Stimulated activated CD4-positive, alpha-beta T cell treated with anti-CD3 and anti-CD28 coated beads, Interleukin-2, amount 100 ng/mL, for 48 hours (primary cell): ENCODE measurements at places on chromosomes 4 and X.

DNA sequence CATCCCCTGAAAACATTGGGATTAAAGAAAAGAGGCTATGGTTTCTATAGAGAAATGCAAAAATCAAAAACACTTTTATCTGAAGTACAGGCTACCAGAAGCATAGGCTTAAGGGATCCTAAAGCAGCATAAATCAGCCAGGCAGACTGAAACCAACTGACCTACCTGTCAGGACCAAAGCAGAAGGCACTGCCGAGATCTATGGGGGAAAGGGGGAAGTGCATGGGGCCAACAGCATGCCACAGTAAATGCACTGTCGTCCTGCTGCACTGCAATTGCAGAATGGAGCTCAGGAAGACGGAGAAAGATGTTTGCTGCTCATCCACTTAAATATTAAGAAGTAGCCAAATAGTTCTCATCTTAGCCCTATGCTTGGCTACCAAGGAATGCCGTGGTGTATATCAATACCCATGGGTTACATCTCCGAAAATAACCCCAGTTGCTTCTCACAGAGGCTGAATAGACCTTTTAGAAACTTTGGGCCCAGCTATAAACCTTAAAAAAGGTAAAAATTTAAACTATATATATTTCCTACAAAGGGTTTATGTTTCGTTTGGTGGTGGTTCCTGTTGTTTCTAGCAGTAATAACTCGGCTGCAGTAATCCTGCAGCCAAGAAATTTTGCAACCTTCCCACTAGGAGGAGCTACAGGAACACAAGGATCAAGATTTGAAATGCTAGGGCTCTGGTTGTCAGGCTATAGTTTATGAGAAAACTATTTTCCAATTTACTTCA is 312.2 kb upstream of the DIAPH2 start:
- no peak for DNase-seq

DNA sequence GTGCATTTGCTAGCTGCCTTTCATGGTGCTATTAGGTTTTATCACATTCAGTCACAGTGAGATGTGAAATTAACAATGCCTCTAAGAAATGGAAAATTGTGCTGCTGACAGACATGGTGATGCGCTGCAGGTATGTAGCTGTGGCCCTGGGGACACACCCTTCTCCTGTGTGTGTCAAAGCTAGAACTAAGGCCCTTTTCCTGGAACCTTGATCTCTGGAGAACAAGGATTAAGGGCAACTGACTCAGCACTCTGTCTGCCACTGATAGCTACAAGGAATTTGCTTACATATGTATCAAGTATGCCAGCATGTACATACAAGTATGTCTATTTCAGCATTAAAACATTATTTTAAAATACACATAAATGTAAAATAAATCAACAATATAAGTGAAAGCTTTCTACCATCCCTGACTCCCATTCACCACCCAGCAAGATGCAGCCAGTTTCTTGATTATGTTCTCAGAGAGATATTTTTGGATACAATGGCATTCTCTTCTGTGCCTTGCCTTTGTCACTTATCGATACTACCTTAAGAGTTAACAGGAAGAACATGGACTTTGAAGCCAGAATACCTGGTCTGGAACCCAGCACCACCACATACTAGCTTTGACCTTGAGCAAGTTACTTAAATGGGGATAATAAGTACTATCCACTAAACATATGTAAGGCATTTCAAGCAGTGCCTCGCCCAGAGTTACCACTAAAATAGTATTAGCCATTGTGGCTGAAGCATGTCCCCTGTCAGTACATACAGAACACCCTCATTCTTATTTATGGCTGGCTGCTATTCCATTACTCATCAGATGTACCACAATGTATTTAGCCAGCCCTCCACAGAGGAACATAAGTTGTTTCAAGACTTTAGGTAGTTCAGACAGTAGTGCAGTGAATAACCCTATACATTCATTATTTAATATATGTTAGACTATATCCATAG is 68.5 kb downstream of the NPNT start:
- no peak for DNase-seq

- no peak for DNase-seq
Observed at GRCh38 chr4:111997785-111998184, 147.5 kb upstream of the FAM241A start.

DNA sequence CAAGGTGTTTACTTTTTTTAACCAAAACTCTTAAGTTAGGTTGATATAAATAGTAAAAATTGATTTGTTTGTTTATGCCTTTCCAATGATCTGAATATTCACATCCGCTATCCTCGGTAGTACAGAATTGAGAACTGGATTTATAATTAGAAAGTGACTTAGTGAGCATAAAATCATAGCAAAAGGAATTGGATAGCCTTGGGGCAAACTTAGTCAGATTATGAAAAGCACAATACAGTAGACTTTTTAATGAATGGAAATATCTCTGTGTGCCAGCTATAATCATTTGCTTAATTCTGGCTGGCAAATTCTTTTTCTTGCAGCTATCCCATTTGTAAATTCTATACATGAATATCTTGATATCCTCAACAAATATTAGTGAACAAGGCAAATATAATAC is 713.5 kb downstream of the ADGRL3 start:
- DNase-seq = no peak

DNA sequence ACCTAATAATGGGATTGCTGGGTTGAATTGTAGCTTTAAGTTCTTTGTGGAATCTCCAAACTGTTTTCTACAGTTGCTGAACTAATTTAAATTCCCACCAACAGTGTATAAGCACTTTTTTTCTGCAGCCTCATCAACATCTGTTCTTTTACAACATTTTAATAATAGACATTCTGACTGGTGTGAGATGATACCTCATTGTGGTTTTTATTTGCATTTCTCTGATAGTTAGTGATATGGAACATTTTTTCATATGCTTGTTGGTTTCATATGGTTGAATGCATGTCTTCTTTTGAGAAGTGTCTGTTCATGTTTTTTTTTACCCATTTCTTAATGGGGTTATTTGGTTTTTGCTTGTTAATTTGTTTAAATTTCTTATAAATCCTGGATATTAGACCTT is 1718.9 kb downstream of the C4orf33 start:
- no peak for DNase-seq

- DNase-seq = no peak
Observed at GRCh38 chr4:131644619-131645018, 1504.5 kb upstream of the PCDH10 start.

DNA sequence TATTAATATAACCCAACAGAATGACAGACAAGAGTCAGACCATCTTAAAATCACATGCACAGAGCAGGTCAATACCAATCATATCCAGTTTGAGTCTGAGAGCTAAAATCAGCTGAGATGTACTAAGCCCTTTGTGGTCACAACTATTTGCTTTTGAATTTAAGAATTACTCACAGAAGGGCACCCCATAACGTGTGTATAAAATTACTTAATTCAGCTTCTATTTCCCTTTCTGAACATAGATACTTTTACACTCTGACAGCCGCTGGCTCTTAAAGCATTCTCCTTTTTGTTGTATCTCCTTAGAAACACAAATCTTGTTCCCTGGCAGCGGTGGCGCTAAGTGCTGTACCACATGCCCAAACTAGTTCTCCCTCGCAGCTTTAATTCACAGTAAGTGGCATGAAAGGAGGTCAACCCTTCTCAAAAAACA is 14.8 kb upstream of the PPARGC1A start:
- DNase-seq = no peak
